ENCODE measurements at places on chromosomes 13 and 19. TPM values are rescaled to one million over a fixed set of nuclear protein-coding genes. Genes with fewer than 3 reads are reported as not detected.

The ZNF154 gene
- 4.5 TPM for total RNA-seq

The LRRC25 gene
- total RNA-seq = 22.7 TPM

The SERP2 gene
- total RNA-seq = 2.8 TPM

The NLRP9 gene
- not detected for total RNA-seq

The BAX gene
- total RNA-seq = 127 TPM
